Fibroblast of lung (primary cell): ENCODE measurements at places on chromosomes 3 and 15.

GRCh38 chr3:171334465-171334811, 125.8 kb downstream of the TNIK start:
- DNase-seq = no peak

- peak; percentile 52 for DNase-seq
These were observed 138.8 kb downstream of the BBX start for GRCh38 chr3:107661447-107662123.

GRCh38 chr3:8206971-8207617, 294.5 kb upstream of the LMCD1 start:
- DNase-seq = peak; percentile 11

DNA sequence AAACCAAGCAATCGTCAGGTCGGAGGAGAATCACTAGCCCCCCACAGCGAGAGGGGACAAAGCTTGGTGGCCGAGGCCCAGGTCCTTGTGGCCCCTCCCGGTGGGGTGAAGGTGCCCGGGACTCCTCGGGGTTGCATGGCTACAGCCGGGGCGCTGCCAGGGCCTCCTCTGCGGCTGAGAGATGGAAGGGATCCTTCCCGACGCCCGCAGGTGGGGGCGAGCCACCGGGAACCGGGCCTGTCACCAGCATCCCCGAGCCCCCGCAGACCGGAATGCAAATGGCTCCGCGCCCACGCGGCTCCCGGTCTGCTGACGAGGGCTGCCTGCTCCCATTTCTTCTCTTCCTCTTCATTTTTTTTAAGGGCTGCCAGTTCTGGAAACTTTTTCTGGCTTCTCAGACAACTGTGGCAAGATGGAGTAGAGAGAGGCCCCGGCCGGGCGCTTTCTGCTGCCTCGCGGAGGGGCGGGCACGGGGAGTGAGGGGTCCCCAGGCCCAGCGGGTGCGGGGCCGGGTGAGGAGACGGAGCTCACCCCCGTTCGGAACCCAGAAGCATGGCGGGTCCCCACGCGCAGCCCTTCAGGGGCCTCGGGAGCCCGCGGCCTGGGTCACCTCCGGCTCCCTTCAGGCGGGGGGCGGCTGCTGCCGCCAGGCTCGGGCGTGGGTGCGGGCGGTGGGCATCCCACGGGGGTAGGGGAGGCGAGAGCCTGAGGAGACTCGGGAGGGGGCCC, 27.5 kb downstream of the MELTF start:
- peak; percentile 20 for DNase-seq

GRCh38 chr3:43915546-43915945, 224.8 kb downstream of the ABHD5 start:
- no peak for DNase-seq

DNA sequence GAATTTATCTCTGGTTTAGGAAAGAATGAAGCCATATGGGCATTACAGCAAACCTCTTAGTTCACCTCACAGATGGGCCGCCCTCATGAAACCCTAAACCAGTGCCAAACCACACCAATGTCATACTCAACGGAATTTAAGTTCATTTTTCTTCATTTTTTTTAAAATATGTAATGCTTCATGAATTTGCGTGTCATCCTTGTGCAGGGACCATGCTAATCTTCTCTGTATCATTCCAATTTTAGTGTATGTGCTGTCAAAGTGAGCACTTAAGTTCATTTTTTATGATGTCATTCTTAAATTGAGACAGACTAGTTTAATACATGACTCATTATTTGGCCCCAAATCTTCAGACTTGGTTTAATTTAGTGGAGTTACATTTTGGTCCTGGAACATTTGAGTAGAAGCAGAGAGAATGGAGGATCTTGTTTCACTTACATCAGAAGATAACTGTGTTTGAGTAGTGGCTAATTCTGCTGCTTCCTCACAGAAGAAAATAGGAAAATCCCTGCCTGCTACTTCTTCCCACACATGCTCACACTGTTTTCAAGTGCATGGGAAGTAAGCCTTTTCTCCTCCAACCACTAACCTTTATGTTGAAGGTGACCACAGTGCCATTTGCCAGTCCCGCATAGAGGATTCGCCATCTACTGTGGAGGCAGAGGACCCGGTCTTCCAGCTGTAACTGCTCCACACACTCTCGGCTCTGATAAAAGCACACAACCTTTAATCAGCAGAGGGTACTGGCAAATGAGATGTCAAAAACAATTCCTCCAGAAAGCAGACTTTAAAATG, 63.3 kb downstream of the ZNF106 start:
- peak; percentile 98 for DNase-seq

DNA sequence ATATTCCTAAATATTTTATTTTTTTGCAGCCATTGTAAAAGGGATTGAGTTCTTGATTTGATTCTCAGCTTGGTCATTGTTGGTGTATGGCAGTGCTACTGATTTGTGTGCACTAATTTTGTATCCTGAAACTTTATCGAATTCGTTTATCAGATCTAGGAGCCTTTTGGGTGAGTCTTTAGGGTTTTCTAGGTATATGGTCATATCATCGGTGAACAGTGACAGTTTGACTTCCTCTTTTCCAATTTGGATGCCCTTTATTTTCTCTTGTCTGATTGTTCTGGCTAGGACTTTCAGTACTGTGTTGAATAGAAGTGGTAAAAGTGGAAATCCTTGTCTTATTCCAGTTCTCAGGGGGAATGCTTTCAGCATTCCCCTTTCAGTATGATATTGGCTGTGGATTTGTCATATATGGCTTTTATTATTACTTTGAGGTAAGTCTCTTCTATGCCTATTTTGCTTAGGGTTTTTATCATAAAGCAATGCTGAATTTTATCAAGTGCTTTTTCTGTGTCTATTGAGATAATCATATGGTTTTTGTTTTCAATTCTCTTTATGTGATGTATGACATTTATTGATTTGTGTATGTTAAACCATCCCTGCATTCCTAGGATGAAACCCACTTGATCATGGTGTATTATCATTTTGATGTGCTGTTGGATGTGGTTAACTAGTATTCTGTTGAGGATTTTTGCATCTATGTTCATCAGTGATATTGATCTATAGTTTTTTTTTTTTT, 11.4 kb upstream of the SLC9A9 start:
- DNase-seq = no peak
